ENCODE measurements at places on chromosomes 1 and 21.

DNA sequence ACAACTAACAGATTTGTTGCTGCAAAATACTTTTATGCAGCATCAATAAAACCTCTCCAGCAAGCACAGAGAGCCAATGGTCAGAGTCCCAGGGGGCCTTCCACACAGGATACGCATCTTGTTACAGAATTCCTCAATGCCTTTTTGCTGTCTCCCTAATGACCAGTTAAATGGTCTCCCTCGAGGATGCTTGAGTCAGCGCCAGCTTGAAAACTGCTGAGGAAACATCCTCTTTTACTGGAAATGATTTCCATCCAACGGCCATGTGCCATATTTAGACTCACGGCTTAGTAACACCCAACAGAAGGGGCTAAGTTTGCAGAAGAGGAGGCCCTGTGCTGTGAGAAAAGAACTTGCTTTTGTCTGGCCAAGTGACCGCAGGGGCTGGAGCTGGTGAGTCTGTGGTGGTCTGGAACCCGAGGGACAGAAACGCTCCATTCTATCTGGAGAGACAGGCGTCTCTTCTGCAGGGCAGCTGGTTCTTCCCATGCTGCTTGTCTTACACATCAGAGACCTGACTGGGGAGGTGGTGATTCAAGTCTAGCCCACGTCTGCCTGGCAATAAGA is 496.4 kb downstream of the SETD4 start:
- DNase-seq = no peak

GRCh38 chr1:64536836-64537490 is 67.0 kb downstream of the CACHD1 start:
- DNase-seq = no peak

GRCh38 chr1:116111524-116112021 is 374 bp downstream of the MAB21L3 start:
- no peak for DNase-seq

- DNase-seq = no peak
Measured at GRCh38 chr1:79353224-79353623, 346.7 kb upstream of the ADGRL4 start.

DNA sequence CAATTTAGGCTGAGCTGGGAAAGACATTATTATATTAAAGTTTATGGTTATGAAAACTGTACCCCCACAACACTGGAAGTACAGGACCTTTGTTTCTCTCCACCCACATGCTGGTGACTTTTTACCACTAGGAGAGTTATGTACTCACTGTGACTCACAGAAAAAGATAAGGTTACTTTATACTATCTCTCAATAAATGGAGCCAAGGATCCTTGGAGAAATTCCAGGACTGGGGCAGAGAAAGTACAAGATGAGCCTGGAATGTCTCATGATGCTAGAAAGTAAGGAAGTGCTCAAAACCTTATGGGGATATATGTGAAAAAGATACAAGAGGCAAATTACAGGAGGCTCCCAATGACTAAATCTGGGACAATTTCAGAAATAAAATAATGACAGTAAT is 63.9 kb upstream of the C1orf105 start:
- DNase-seq = no peak

DNA sequence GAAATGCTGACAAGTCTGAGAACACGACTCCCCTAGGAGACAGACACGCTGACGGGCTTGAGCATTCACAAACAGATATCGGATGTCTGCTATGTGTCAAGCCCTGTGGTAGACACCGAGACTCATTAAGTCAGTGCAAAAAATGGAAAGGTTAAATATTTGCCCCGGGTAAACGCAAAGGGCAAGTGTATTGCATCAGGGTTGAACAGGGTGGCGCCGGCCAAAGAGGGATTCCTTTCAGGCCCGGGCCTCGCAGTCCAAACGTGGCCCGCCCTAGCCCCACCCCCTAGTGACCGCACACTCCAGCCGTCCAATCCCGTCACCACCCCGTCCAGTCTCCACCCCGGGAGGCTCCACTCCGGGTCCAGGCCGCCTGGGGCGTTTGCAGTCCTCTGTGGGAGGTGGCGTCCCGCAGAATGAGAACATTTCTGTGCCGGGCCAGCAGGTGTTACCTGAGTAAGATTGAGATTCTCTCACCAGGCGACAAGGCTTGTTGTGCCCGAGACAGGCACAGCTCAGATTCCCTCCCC is 16.3 kb upstream of the TMEM9 start:
- peak; percentile 53 for DNase-seq

DNA sequence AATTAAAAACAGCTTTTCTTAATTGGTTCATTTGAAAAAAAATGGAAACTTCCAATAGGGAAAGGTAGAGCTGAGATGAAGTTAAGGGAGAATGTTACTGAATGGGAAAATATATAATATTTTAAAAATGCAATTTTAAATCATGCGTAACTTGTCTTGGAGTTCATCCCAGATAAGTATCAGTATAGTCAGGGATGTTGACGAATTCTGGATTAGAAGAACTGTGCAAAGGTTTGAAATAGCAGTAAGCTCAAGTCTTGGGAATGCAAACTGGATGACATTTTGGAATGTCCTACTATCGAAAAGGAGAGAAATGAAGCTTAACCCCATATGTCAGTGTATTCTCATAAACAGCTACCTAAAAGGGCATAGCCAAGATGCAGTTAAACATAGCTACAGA is 4.0 kb upstream of the ST6GALNAC3 start:
- no peak for DNase-seq

GRCh38 chr1:32399843-32400242 is 5.6 kb upstream of the BSDC1 start:
- DNase-seq = no peak

- DNase-seq = peak; percentile 67
Measured at GRCh38 chr1:9181176-9181906, 52.4 kb upstream of the GPR157 start.

DNA sequence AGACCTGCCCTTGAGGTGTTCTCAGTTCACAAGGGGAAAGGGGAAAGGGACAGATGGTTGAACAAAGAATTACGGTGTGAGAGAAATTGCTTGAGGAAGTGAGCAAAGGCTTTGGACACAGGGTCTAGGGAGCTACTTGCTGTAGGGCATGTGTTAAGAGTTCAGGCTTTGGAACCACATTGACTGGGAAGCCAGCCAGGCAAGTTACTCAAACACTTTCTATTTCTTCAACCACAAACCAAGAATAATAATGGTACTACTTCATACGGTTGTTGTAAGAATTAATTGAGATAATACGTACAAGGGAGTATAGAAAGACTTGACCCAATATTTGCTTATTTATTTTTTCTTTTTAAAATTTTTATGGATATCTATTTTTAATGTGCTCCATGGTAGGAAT is 26.6 kb downstream of the AK4 start:
- no peak for DNase-seq

GRCh38 chr1:13921190-13921589 is 221.2 kb downstream of the PRDM2 start:
- DNase-seq = no peak

DNA sequence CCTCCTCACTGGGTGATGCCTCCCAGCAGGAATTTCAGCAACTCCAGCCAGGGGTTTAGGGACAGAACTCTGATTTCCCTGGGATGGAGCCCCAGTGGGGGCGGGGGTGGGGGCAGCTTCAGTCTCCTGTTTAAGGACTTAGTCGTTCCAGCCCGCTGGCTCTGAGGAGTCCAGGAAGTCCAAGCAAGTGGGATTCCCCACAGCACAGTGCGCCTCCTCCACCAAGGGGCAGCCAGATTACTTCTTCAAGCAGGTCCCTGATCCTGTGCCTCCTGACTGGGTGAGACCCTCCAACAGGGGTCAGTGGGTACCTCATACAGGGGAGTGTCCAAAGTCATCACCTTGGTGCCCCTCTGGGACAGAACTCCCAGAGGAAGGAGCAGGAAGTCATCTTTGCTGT is 1438.4 kb upstream of the B3GALT2 start:
- no peak for DNase-seq

GRCh38 chr21:36887963-36888362 is 78.5 kb downstream of the HLCS start:
- no peak for DNase-seq

- no peak for DNase-seq
Measured at GRCh38 chr1:172239901-172240300, 180.6 kb upstream of the C1orf105 start.

DNA sequence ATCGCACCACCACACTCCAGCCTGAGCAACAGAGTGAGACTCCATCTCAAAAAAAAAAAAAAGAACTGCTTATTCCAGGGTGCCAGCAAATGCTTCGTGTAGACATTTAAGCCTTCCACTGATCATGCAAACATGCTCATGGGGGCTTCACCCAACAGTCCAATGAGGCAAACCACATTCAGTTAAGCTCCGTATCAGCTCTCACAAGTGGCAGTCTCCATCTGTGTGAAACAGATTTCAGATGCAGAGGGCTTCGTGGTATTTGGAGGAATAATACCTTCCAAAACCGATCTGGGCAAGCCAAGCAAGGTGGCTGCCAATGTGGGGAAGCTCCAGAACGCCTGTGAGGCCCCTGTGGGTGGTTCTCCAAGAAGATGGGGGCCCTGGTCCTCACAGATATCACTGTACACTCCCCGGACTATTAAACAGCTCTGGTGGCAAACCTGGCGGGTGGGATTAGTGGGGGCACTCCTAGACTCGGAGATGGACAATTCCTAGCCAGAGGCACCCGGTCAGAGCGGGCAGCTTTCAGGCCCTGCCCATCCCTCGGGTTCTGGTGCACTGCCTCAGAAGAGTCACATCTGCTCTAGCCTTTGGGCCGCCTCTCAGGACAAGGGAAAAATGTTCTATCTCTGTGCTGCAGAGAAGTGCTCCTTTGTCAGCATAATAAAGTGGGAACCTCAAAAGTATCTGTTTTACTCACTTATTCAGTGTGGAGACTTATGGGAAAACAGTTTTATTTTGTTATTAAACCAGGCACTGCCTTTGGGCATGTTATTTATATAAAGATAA is 10.2 kb downstream of the CREG1 start:
- no peak for DNase-seq

DNA sequence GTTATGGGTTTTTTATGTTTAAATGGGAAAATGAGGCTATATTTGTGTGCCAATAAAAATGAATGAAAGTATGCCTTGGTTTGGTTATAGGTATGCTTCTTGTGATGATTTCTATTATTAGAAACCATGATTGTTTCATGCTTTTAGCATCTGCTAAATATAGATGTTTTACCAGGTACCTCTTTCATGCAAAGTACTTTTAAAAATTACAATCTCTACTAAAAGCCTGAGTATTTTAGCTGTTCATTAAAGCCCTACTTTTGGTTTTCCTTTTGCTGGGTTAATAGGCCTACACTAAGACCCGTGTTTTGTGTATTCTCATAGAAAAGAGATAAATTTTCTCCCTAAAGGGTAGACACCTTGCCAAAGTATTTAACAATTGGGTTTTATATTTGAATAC is 32.0 kb downstream of the MTF2 start:
- no peak for DNase-seq

GRCh38 chr1:23394181-23394580 is 24.5 kb upstream of the ZNF436 start:
- DNase-seq = no peak

- no peak for DNase-seq
Measured at GRCh38 chr1:61742620-61743430, 545 bp downstream of the PATJ start.

GRCh38 chr1:200877839-200878551 is 5.2 kb downstream of the GPR25 start:
- no peak for DNase-seq

GRCh38 chr1:16293538-16293937 is 56.6 kb upstream of the CPLANE2 start:
- no peak for DNase-seq

GRCh38 chr1:185670187-185670627 is 64.0 kb upstream of the HMCN1 start:
- DNase-seq = peak; percentile 27

- peak; percentile 23 for DNase-seq
Measured at GRCh38 chr1:109802136-109802900, 38.6 kb upstream of the EPS8L3 start.

- DNase-seq = no peak
Measured at GRCh38 chr1:57599236-57599994, 175.6 kb upstream of the DAB1 start.

DNA sequence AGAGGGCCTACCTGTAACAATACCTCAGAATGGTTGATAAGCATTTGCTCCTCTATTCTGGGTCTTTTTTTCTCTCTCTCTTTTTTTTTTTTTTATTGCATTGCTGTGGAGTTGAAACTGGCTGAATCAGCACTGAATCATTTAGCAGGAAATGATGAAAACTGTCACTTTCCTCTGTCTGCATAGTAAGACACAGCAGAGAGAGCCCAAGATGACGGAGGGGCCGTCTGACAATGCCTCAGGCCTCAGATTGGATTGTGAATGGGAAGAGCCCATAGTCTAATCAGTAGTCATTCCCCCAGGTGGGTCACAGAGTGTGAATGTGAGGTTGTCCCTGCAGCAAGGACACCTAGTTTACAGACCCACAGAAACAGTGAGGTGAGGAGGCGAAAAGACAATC is 193.2 kb upstream of the PLXNA2 start:
- no peak for DNase-seq

DNA sequence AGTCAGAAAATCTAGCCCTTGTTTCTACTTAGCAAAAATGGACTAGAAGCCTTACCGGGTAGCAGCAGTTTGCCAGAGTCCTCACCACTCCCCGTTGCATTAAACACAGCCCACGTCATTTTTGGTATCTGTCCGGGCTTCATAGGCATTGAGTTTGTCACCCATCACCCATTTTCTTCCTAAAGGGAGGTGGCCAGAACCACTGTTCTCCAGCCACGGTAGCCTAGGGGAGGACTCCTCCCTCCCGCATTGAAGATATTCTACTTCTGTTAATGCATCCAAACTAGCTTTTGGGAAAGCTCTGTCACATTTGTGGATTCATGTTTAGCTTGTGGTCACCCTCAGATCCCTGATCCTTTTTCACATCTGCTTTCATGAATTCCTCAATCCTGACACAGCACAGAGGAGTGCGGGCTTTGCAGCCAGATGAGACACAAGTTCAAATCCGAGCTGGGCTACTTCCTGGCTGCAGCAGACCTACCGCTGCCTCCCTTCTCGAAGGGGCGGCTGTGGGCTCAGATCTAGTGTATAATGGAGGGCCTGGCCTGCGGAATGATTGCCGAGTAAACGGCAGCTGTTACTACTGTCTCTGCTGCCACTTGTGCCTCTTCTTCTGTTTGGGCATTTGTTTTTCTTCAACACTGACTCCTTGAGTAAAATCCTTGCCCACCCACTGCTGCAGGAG is 63.2 kb upstream of the EFHD2 start:
- DNase-seq = no peak

Data from stimulated activated CD4-positive, alpha-beta T cell treated with anti-CD3 and anti-CD28 coated beads, Interleukin-1b, Interleukin-23, amount 100 ng/mL, for 4 hours (primary cell).